ENCODE measurements at places on chromosomes 4 and X.

- no peak within 1 kb of the TSS for H3K27ac ChIP-seq
- no peak for DNase-seq
- peaks cover 12% of the 10 kb centered on the region for H3K4me1 ChIP-seq
- H3K36me3 ChIP-seq, result no peaks in the 10 kb centered on the region
- H3K27me3 ChIP-seq, result peaks cover 45% of the 10 kb centered on the region
Measured at GRCh38 chrX:50200907-50201306, at the start of gene AKAP4. TSS of gene AKAP4 (minus strand) at chrX:50201007. CDS start at chrX:50200889, 118 bp downstream.

DNA sequence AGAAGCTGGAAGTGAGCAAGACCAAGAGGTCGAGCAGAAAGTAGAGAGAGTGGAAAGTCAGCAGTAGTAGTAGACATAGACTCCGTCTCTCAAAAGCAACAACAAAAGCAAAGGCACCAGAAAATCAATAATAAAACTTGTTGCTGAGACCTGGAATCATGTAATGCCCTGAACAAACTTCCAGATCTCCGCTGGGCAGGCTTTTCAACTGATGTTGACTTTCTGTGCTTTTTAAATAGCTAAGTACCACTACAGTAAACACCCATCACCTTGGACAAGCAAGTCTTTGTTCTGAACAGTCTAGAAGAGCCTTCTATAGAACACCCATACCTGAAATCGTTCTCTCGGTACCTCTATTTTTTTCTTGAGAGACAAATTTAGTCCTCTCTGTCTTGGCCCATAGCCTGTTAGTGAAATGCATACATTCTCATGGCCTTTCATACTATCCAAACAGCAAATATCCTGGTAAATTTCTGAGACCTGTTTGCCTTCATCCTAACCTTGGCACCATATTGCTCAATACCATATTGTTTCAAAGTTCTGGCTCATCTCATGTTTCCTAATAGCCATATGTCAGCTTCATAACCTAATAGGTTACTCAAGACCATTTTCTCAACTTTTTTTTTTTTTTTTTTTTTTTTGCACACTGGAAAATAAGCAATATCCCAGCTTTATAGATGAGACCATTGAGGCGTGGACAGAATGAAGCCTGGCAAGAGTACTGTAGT lies 200.6 kb upstream of the RBPJ start:
- no peaks in the 10 kb centered on the region for H3K4me1 ChIP-seq
- no peak for DNase-seq
- H3K36me3 ChIP-seq, result no peaks in the 10 kb centered on the region
- no peak overlapping the region for H3K27ac ChIP-seq
- H3K4me3 ChIP-seq, result no peak overlapping the region

DNA sequence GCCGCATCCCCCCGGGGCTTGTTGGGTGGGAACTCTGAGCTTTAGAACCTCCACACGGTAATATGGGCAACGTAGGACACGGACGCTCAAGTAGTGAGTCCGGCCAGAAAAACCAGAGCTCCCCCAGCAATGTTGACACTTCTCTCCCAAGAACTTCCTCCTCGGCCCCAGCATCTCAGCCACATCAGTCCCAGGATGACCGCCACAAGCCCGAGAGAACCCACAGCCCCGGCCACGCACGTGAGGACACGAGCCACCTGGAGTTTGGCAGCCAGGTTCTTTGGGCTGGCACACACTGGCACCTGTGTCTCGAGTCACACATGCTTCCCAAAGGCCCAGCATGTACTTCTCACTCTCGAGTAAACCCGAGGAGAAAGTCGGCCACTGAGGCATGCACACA lies 16.3 kb downstream of the CLDN34 start:
- H3K4me1 ChIP-seq, result no peaks in the 10 kb centered on the region
- H3K4me3 ChIP-seq, result no peak overlapping the region
- DNase-seq, result no peak

DNA sequence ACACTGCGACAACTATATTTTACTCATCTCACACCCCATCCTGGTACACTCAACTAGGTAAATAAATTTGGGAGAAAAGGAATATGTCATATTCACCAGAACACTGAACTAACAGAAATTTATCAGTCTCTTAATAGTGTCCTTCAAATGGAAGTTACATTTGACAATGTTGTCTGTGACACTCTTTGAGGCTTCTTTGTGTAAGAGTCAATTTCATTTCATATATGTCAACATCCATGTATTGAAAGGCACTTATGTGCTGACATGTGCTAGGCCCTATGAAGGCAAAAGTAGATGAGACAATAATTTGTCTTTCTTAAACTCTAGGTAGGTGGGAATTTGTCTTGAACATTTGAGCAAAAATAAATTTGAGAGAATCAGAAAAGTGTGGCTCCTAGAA lies 82.0 kb downstream of the TECRL start:
- no peak overlapping the region for H3K27ac ChIP-seq
- DNase-seq, result no peak
- H3K4me3 ChIP-seq, result no peak overlapping the region
- no peaks in the 10 kb centered on the region for H3K27me3 ChIP-seq
- H3K36me3 ChIP-seq, result no peaks in the 10 kb centered on the region
- no peaks in the 10 kb centered on the region for H3K4me1 ChIP-seq

DNA sequence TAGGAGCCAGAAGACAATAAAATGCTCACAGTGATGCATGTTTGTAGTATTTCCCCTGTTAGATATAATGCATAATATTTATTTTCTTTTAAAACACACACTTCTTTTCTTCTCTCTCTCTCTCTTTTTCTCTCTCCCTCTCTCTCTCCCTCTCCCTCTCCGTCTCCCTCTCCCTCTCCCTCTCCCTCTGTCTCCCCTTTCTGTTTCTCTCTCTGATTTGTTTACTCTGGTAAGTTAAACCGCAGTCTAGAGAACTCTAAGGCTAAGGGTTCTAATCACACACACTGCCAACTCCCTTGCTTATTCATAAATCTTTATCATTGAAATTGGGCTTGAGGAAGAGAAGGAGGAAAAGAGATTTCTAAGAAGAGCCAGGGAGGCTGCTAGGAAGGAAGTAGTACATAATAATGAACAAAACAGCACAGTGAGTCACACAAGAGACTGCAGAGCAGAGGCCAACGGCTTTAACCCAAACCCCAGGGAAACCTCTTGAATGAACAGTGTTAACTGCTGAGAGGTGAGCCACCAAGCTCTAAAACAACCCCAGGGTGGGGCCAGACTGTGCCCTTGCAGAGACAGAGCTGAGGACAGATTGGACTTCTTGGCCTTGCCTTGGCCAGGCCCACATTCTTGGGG lies 9.1 kb upstream of the PHOX2B start:
- H3K4me3 ChIP-seq, result no peak overlapping the region
- H3K36me3 ChIP-seq, result no peaks in the 10 kb centered on the region
- peaks cover 43% of the 10 kb centered on the region for H3K27me3 ChIP-seq
- no peak overlapping the region for H3K27ac ChIP-seq
- no peaks in the 10 kb centered on the region for H3K4me1 ChIP-seq

- H3K27me3 ChIP-seq, result peaks cover 25% of the 10 kb centered on the region
- no peak for DNase-seq
- peaks cover 92% of the 10 kb centered on the region for H3K36me3 ChIP-seq
- H3K4me1 ChIP-seq, result peaks cover 55% of the 10 kb centered on the region
- no peak overlapping the region for H3K4me3 ChIP-seq
Measured at GRCh38 chrX:53660004-53660403, 26.5 kb downstream of the HUWE1 start.
